ENCODE measurements at places on chromosomes 16 and 17.
A peak's percentile ranks its signal among the peaks of the same experiment; 100 is the strongest.

DNA sequence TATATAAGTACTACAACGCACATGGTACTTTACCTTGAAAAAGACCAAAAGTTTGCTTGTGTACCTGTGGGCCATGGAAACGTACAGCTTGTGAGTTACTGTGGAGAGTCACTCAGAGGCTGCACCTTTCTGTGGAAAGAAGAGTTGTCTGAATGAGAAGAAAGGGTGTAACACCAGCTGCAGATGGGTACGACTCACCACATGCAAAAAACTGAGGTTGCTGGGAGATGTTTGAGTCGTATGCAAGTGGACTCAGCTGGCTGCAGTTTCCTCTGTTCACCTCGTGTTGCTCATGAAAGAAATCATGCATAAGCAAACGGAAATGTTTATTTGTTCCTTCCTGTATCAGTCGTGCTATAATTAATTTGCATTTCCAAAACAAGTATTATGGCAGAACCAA, 22.4 kb upstream of the DYNLRB2 start:
- no peak for DNase-seq

- DNase-seq: no peak
These were observed 9.6 kb downstream of the ITGA2B start for GRCh38 chr17:44379887-44380286.

DNA sequence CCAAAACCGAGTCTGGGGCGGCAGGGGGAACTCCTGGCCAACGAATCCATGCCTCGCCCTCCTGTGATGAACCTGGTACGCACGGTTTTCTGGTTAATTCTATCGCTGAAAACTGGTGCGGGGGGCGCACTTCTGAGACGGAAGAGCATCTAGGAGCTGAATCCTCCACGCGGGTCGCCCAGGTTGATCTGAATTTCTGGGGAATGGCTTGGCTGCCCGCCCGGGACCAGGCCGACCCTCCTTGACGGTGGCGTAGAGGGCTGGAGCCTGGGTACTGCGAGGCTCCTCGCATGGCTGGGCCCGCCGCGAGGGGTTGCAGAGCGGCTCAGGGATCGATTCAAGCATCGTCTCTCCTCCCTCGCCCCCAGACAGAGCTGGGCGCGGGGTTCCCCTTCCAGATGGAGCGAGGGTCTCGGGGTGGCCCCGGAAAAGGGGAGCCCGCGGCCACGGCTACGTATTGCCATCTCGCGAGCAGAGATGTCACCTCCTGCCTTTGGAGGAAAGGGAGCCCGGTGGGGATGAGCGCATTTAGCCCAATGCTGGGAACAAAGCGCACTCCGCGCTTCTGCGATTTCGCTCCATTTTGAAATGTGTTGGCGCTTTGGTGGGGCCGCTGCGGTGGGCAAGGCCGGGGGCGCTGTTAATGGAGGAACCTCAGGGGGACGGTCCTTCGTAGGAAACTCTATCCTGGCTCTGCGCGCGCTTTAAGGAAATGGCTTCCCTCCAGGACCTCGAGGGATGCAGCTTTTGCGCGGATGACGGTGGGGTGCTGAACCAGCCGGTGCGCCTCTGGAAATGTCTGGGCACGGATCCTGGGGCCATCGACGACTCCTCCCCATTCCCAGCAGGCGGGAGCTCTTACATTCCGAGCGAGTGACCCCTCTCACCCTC, 2.7 kb downstream of the MAPT start:
- no peak for DNase-seq

DNA sequence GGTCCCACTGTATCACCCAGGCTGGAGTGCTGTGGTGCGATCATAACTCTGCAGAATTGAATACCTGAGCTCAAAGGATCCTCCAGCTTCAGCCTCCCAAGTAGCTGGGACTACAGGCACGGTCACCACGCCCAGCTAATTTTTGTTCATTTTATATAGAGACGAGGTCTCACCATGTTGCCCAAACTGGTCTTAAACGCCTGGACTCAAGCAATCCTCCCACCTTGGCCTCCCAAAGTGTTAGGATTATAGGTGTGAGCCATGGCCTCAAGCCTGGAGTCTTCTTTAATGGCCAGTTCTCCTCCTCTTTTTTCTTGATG, 484 bp downstream of the CD300LB start:
- DNase-seq: no peak

DNA sequence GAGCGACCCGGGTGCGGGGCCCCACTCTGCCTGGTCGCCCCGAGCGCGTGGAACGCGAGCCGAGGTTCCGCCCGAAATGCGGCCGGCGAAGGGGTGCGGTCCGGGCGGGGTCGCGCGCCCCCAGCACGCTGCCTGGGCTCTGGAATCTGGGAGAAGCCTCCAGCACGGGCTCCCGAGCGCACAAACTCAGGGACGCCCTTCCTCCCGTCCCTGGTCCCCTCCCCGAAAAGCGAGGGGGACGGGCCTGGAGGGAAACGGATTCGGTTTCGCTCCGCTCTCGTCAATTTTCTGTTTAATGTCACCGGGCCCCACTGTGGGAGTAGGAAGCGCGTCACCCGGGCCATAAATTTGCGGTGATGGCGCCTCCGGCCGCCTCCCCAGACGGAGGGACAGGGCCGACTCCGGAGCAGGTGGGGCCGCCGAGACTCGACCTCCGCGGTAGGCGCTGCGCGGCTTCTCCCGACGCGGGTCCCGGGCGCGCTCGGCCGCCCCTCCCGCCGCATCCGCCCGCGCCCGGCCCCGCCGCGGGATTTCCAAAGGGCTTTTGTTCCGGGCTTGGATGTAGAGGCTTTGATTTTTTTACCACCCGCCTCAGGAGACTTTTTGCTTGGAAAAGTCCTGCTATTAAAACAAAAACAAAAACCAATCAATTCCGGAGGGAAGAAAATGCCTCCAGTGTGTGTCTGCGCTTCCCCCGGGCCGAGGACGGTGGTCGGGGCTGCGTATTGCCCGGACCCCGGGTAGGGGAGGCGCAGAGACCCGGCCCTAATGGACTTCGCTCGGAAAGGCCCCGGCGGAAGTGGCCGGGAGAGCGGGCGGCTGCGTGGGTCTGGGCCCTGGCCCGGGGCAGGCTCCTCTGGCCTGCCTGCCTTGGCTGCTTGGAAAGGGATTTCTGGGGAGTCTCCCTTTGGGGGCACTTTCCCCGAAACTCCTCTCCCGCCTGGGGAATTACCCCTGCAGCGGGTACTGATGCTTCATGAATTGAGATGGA, 7.9 kb upstream of the BAHCC1 start:
- DNase-seq: no peak

GRCh38 chr17:72587156-72587555, 466.3 kb downstream of the SOX9 start:
- DNase-seq: no peak

- no peak for DNase-seq
These were observed 4.5 kb downstream of the CD79B start for GRCh38 chr17:63927464-63928171.

GRCh38 chr17:78469443-78469842, 91.0 kb downstream of the PGS1 start:
- DNase-seq: no peak

GRCh38 chr17:31074772-31075555, 19.8 kb upstream of the NF1 start:
- no peak for DNase-seq

- DNase-seq: no peak
These were observed 105.7 kb downstream of the CCDC182 start for GRCh38 chr17:57639381-57639780.

DNA sequence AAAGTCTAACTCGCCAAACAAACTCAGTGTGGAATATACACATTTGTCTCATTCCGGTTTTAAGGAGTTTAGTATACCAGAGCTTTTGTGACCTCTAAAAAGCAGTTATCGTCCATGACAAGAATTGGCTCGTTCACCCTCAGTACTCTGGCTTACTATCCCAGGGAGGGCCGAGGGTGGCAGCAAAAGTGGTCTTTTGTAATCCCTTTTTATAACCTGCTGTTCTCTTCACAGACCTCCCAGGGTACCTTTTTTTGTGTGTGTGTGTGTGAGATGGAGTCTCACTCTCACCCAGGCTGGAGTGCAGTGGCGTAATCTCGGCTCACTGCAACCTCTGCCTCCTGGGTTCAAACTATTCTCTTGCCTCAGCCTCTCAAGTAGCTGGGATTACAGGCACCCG, 8.9 kb downstream of the NMT1 start:
- DNase-seq: no peak

GRCh38 chr17:31535581-31535981, 144.1 kb downstream of the RAB11FIP4 start:
- DNase-seq: no peak

DNA sequence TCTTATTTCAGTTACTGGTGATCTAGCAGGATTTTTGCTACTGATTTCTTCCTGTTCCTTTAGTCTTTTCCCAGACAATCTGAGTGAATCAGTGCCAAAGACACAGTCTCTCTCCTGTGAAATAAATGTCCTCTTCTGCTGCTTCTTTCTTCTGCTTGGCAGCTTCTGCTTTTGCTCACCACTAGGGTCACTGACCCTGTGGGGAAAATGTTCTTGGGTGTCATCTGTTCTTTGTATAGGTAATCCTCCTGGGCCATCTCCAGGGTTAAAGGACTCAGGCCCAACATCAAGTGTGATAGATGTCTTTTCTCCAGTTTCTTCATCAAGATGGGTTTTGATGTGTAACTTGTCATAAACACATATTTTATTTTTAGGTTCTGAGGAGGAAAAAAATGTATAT, 5.2 kb downstream of the PALB2 start:
- DNase-seq: no peak

GRCh38 chr16:62190426-62190825, 154.2 kb upstream of the CDH8 start:
- DNase-seq: no peak

DNA sequence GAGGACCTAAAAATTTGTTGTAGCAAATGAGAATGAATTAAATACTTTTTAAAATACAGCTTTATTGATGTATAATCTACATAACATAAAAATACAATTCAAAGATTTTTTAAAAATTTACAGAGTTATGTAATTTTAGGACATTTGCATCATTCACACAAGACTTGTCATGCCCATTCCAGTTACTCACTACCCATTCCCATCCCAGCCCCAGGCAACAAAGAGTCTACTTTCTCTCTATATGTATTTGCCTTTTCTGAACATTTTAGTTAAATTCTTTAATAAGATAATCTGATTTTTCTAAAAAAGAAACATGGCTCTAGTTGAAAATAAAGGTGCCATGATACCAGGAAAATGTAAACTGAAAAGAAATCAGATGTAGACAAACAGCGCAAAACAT, 354.2 kb downstream of the PMP22 start:
- no peak for DNase-seq

DNA sequence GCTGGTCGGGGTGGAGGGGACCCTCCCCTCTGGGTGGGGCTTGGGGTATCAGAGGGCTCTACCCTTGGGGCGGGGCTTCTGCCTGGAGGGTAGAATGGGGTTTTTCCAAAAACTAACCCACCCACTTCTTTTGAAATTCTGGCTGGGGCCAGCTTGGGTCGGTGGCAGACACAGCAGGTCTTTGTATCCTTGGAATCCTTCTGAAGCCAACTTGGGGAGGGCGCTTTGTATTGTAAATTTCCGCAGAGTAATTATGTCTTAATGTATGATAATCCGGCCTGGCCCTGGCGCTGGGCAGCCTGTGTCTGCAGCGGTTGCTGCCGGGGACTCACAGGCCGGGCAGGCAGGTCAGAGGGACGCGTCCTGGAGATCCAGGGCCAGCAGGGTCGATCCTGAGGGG, 33.9 kb upstream of the GSE1 start:
- DNase-seq: no peak

- no peak for DNase-seq
These were observed 13.1 kb downstream of the USP7 start for GRCh38 chr16:8950580-8951077.

- peak; percentile 28 for DNase-seq
These were observed 62.3 kb downstream of the VPS53 start for GRCh38 chr17:652314-652713.

GRCh38 chr17:63847525-63848249, 5.2 kb upstream of the SMARCD2 start:
- DNase-seq: no peak

GRCh38 chr16:19997734-19998133, 76.0 kb downstream of the GPR139 start:
- no peak for DNase-seq

DNA sequence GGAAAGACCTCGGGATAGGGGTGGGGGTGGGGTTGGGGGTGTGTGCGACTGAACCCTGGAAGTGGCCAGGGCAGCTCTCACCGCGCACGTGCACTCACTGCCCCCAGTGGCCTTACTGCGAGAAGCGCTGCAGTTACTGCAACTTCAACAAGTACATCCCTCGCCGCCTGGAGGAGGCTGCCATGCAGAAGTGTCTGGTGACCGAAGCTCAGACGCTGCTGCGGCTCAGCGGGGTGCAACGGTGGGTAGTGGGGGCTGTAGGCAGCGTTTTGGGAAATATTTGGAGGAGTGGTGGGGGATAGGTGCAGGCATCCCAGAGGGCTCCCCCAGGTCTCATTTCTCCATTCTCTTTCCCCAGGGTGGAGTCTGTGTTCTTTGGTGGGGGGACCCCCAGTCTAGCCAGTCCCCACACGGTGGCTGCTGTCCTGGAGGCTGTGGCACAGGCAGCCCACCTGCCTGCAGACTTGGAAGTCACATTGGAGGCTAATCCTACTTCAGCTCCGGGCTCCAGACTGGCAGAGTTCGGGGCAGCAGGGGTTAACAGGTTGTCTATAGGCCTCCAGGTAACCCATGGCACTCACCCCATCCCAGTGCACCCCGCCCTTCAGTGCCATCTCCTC, 972 bp downstream of the RSAD1 start:
- DNase-seq: peak; percentile 44

DNA sequence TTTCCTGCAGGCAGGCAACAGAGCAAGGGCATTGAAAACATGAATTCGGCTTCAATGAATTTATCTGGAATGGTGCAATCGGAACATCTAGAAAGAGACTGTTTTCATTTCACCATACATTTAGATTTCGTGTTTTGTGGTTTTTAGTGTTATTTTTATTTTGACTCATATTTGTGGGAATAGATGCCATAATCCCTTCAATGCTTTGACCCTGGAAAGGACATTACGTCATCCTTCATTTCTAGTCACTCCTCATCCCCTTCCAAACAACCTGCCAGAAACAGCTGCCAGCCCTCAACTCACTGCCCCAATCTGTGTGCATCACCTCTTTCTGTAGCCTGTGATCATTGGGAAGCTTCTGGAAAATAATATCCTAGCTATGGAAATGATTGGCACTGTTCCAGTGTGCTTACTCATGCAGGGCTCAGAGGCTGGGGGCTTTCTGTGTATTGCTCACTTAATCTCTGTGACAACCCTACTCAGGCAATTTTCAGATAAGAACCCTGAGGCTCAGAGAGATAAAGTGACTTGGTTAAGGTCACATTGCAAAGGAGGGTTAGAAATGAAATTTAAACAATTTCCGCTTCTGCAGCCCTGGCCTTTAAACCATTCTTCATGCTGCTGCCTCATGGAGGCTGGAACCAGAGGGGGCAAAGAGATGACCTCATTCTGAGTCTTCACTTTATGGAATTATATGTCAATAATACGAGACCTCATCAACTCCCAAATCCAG, 9.5 kb upstream of the KSR1 start:
- peak; percentile 94 for DNase-seq

GRCh38 chr16:89132194-89133005, 38.7 kb downstream of the ACSF3 start:
- no peak for DNase-seq

Data from stromal cell of bone marrow (primary cell).